ENCODE measurements at places on chromosomes 4 and X.
A peak's percentile ranks its signal among the peaks of the same experiment; 100 is the strongest.

DNA sequence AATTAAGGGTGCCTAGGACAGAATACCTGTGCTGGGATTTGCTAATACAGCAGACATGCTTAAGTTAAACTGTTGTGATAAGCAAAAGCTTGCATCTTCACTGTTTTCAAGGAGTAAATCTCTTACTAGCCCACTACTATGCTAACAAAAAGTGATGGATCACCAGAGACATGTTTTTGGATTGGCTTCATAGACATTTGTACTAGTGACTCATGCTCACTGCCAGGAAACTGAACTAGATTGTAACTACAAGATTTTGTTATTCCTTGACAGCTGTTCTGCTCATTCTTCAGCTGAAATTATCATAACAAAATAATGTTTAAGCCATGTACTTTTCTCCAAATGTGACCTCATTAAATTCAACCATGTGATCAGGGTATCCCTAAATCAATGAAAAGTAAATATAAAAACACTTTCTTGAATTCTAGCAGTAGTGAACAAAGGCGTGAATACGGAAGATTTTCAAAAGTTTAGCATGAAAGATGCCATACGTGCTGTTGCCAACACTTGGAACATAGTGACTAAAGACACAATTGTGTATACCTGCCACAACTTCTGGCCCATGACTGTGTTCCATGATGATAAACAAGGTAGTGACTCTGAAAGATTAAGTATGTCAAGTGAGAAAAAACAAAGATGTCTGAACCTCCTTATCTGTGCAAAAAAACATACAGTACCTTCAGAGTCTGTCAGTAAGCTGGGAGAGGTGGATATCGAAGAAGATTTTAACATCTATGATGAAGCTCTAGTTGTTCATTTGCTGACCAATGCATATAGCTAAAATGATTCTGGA is 154.0 kb downstream of the BTC start:
- peak; percentile 63 for DNase-seq

DNA sequence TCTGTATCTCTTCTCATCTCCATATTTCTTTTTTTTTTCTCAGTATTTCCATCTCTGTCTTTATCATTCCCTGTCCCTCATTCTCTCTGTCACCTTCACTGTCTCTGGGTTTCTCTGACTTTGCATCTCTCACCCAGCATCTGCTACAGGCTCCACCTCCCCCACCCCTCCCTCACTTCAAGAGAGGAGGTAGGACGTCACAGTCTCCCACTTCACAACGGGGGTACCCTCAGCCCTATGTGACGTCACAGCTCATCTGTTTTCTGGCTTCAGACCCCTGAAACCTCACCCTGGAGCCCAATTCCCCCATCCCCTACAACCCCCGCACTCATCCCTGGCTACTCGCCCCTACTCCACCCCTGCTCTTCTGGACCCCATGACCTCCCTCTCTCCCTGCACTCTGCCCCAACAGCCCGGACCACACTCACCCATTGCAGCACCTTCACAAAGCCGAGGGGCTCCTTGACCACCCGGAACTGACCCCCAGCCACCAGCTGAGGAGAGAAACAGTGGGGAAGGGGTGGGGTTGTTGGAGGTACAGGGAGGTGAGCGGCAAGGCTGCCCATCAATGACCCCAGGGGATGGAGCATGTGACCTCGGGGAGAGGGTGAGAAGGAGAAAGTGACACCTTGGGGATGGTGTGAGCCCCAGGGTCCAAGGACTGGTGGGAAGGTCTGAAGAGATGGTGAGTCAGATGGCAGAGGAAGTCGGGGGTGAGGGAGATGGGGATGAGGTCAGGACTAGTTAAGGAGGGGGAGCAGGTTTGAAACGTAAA is 1.3 kb downstream of the SYP start:
- DNase-seq, result no peak

DNA sequence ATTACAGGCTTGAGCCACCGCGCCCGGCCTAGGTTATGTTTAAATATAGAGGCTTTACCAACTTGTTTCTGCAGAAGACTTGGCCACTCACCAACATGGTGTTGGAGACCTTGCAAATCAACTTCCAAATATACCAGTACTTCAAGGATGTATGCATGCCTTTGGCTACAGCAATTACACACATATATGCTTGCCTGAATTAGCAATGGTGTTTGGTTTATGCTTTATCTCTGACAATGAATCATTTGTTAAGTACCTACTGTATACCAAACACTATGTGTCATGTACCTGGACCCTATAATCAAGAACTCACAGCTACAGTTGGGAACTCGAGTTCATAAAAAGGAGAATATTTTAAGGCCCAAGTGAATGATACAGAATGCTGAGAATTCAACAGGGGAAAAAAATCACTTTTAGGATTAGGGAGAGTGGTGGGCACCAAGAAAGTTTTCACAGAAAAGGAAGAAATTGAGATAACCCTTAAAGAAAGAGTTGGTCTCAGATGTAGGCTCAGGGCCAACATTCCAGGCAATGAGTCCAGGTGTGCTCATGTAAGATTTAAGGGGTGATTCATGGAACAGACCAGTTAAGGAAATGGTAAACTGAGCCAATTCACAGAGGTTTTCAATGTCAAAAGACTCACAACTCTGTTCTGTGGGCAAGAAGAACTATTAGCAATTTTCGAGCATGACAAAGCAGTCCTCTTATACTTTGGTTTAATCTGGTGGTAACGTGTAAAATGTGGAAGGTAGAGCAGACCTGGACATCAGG is 98.9 kb downstream of the BCOR start:
- no peak for DNase-seq

- peak; percentile 82 for DNase-seq
Measured at GRCh38 chr4:26861434-26862186, 969 bp downstream of the STIM2 start.

DNA sequence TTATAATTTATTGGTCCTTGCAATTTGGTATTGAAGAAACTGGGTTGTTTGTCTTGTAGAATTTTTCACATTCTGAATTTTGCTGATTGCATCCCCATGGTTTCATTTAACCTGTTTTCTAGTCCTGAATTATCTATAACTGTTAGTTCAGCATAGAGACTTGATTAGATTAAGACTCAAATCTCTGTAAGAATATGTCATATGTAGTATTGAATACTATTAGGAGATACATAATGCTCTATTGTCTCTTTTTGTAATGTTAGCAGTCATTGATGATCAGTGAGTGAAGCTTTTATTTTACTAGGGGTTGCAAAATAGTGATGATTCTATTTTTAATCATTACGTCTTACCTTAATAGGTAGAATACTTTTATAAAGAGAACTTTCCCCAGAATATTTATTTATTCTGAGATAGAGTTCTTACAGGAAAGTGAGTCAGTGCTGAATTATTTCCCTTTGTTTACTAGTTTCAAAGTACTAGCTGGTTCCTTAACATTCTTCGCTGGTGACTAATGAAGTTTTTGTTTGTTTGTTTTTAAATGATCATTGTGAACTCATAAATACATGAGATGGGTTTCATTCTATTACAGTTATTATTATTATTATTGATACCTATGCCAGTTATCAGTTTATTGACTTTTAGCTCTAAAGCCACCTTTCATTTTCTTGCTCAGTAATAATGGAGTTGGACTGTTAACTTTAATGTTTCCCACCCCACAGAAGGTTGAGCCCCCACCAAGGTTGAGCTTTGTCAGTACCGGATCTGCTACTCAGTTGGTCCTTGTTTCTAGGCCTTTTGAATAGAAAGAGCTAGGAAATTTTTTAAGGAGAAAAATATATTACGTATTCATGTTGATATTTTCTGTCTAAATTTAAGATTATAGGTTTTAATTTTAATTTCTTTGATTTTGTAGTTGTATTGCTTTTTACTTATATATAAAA is 102.3 kb downstream of the LARP1B start:
- peak; percentile 64 for DNase-seq

Data from GM23248 (cell line).